Non-pigmented ciliary epithelial cell (primary cell): ENCODE measurements at places on chromosomes 6 and 20.

DNA sequence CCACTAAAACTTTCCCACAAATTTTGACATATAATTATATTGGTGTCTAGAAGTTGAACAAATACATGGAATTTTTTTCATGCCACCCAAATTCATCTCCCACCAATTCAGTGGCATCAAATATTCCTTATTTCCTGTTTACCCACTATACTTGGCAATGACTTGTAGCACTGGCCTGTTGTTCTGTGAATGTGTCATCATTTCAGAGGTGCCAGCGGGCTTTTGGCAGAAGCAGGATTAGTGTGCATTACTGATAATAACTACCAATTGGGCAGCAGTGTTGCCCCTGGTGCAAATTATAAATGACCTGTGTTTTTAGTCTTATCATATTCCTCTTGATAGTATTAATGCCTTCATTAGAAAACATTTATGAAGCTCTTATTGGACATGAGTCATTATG lies 121.3 kb downstream of the TFAP2B start:
- DNase-seq, result no peak

DNA sequence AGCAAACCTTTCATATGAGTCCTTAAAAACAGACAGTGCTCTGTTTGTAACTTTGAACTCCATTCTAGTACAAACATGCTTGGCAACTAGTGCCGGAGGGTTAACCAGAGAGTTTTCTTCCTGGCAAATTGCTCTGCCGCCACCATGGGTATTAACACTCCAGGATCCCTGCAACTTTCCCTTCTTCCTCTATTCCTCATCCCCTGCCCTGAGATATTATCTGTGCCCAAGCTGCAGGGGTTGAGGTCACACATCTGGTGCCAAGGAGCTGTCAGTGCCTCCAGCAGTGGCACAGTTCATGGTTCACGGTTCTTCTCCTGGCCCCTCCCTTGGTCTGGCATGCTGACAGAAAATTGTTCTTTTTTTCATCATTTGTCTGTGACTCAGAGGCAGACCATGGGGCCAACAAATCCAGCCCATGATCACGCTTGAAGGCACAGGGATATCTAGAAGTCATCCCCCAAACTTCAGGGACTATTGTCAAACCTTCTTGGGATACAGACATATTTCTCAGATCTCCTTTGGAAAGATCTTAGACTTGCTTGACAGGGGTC lies 77.5 kb downstream of the ATXN1 start:
- DNase-seq, result peak; percentile 57

GRCh38 chr6:16754876-16755275 lies 6.4 kb downstream of the ATXN1 start:
- no peak for DNase-seq

DNA sequence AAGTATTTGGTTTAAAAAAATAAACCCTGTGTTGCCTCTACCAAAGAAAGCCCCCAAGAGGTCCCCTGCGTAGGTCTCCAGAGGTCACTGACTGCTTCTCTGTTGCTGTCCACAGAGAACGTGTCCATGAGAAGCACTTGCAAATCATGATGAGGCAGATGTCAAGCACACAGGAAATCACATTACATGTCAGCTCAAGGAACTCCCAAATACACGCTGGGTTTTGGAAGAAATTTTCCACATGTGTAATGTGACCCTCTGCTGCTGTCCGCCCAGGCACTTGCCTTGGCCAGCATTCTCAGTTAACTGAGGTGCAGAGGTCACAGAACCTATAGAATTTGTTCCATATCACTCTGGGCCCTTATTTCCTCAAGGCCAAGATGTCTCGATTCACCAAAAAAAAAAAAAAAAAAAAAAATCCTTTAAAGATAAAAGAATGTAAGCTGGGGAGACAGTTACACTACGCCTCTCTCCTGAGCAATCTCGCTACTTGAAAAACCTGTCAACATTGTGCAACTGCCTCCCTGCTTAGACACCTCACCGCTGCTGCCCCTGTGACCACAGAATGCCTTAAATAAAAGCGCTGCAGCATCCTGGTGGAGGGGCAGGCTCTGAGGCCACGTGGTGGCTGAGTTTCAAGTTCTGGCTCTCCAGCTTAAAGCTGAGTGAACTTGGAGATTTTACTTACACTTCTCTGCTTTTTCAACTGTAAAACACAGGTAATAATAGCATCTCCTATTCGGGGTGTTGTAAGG lies 42.3 kb downstream of the SLC22A23 start:
- DNase-seq, result peak; percentile 45

DNA sequence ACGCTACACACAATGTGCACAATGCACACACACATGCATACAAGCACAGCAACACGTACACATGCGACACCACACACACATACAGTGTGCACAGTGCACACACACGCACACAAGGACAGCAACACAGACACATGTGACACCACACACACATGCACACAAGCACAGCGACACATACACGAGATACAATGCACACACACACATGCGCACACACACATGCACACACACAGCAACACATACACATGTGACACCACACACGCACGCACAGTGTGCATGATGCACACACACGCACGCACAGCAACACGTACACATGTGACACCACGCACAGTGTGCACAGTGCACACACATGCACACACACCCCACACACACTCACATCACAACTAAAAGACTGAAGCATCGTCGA lies 327.3 kb downstream of the THBS2 start:
- DNase-seq, result no peak

DNA sequence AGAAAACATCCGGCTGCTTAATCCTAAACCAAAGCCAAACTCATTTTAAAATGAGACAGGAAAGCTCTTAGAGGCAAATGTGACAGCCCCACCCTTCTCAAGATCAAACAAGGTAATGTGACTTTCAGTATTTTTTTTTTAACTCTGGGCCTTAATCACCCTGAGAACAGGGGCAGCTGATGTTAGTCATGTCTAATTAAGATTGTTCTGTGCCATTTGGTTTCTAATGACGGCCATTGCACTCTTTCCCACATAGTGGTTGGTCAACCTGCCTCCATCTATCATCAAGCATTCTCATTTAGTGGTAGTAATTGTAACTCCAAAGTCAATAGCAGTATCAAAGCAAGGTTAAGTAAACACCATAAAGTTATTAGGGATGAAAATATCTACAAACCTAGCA lies 191.6 kb upstream of the EXOC2 start:
- DNase-seq, result no peak

DNA sequence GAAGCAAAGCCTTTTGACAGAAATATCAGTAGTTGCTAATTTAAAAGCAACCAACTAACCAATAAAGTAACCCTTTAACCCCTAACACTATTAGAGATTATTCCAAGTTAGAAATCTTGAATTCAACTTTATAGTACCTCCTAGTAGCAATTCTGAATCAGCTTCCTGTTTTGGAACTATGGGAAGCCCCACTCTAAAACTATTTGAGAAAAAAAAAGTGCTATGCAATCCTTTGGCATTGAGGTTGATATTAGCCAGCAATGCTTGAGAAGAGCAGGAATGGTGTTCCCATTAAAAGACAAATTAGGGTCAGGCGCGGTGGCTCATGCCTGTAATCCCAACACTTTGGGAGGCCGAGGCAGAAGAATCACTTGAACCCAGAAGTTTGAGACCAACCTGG lies 306.2 kb upstream of the ZFP64 start:
- no peak for DNase-seq

DNA sequence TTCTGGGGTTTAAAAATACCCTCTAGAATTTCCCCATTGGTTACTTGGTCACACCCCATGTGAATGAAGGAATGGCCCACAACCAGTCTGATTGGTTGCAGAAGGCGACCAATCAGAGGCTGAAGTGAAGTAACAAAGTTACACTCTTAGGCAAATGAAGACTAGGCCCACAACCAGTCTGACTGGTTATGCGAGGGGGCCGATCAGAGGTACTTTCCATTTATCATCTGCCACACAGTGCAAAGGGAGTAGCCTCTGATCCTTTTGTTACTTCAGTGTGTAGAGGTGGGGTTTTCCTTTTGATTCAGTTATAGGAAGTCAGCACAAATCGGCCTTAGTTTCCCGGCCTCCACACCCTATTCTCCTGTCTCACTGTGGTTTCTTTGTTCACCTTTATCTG lies 61.2 kb upstream of the SGK1 start:
- DNase-seq, result no peak

GRCh38 chr20:20733943-20734342 lies 21.5 kb upstream of the RALGAPA2 start:
- no peak for DNase-seq

DNA sequence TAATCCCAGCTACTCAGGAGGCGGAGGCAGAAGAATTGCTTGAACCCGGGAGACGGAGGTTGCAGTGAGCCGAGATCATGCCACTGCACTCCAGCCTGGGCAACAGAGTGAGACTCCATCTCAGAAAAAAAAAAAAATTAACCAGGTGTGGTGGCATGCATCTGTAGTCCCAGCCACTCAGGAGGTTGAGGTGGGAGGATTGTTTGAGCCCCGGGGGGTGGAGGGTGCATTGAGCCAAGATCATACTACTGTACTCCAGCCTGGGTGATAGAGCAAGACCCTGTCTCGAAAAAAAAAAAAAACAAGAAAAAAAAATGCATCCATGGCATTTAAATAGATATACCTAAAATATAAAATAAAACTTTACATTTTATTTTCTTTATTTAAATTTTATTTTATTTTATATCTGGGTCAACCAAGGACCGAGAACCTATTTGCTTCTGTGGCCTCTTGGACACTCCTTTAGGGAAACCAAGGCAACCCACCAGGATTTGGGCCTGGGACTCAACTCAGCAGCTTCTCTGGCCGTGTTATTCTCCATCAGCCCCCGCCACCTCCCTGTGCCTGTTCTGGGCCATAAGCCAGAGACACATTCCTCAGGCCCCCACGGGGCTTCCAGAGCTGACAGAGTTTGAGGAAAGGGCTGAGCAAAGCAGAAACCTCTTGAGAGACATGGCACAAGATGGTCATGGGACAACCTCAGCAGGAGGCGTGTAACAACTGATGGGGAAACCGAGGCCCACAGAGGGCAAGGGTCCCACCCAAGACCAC lies 6.2 kb downstream of the SNTA1 start:
- DNase-seq, result no peak

- DNase-seq, result no peak
Measured at GRCh38 chr20:11170025-11170424, 496.2 kb upstream of the JAG1 start.

GRCh38 chr6:34981951-34982350 lies 92.9 kb downstream of the ANKS1A start:
- no peak for DNase-seq

DNA sequence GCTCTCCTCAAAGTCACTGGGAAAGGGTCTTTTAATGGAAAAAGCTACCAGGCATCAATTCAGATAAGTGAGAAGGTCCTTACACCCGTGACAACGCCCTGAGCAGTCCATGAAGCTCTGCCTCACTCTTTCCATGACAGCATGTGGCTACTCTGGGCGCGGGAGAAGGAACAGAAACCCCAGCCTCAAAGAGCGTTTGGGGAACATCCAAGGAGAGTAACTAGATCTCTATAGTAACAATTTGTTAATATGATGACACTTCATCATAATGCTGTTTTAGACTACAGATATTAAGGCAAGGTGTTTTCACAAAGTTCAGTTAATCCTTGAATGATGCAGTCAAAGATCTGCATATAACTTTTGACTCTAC lies 55.2 kb downstream of the KIF6 start:
- no peak for DNase-seq

DNA sequence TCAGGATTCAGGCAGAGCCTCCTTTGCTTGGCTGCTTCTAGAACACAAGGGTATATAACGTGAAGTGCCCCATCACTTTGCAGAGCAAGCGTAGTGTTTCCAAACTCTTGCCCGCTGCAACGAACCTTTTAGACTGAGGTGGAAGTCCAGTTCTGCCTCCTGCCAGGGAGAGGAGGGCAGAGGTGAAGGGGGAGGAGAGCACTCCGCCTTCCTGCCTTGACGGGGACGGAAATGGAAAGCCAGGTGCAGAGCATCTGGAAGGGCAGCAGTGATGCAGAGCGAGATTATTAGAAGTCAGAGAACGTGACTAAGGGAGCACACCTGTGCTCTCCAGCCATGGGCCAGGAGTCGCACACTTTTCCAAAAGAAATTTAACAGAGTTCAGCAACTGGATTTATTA lies 63.4 kb downstream of the RREB1 start:
- DNase-seq, result no peak

- DNase-seq, result no peak
Measured at GRCh38 chr6:158621694-158622544, 22.6 kb downstream of the DYNLT1 start.

DNA sequence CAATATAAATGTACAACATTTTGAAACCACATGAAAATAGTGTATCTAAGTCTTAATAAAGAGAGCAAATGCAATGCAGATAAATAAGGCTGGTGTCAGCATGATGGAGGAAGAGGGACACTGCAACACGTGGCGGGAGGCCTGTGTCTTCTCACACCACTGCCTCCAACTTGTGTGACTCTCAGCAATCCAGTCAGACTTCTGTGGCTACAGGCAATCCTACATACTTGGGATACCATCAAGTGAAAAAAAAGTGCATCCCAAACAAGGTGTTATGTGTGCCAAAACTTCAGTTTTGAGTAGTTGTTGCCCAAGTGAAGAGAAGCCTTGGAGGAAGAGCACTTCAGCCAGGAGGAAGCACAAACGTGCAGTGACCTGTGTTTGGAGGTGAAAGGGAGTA lies 68.6 kb downstream of the PKIB start:
- DNase-seq, result no peak

DNA sequence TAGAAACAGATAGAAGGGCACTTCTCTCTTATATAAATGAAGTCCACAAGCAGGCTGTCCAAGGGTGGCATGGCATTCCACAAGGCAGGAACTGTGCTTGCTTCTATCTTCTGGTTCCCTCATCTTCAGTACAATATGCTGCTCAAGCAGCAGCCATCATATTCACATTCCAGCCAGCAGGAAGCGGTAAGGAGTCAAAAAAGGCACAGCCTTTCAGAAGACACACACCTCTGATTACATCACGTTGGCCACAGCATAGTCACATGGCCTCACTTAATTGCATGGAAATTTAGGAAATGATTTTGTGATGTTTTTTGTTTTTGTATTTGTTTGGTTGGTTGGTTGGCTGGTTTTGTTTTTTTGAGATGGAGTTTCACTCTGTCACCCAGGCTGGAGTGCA lies 19.0 kb downstream of the REM1 start:
- no peak for DNase-seq

DNA sequence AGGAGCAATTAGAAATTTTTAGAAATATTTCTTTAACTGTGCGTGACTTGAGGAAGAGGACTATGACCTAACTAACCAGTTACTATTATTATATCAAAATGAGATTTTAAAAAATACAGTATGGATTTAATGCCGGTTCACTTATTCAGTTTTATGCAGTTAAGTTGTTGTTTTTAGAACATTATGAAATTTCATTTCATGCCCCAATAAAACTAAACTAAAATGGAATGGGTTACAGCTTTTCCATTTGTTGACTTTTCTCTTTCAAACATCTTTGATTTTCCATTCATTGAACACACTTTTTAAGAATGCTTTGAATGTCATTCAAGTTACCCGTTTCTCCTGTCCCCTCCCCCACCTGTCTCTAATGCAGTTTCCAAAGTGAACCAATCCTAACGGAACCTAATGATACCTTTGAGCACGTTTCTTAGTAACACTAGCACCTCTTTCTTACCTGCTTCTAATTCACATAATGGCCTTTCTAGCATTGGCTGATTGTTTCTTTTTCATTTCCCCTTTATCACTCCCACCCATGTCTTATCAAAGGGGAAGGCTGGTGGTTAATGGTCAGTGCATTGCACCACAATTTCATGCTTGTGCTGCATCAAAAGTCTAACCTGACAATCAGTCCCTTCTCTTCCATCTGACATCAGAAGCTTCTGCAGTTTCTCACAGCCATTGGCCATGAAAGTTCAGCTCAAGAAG lies 262.2 kb upstream of the TAB2 start:
- no peak for DNase-seq

- no peak for DNase-seq
Measured at GRCh38 chr20:10673176-10673841, 490 bp downstream of the JAG1 start.

GRCh38 chr6:162491637-162492036 lies 235.9 kb downstream of the PRKN start:
- no peak for DNase-seq
